ENCODE measurements at places on chromosomes 13 and 19.

DNA sequence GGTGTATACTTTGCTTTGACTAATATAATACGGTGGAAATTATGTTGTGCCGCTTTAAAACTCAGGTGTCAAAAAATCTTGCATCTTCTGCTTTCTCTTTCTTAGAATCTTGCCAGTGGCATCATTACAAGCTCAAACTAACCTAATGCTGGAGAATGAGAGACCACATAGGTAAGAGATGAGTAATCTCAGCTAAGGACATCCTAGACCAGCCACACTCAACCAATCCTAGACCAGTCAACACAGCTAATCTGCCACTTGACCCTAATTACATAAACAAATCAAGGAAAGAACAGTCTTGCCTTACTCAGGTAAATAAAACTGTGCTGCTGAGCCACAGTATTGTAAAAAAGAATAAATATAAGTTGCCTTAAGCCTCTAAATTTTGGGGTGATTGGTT lies 1323.9 kb upstream of the SPRY2 start:
- no peak for DNase-seq

- no peak for DNase-seq
These were observed 10.6 kb downstream of the PRR12 start for GRCh38 chr19:49601482-49602038.

- DNase-seq = no peak
These were observed 33.1 kb downstream of the CAPN12 start for GRCh38 chr19:38710928-38711725.

- DNase-seq = no peak
These were observed 181.1 kb downstream of the NUFIP1 start for GRCh38 chr13:44808185-44808584.

DNA sequence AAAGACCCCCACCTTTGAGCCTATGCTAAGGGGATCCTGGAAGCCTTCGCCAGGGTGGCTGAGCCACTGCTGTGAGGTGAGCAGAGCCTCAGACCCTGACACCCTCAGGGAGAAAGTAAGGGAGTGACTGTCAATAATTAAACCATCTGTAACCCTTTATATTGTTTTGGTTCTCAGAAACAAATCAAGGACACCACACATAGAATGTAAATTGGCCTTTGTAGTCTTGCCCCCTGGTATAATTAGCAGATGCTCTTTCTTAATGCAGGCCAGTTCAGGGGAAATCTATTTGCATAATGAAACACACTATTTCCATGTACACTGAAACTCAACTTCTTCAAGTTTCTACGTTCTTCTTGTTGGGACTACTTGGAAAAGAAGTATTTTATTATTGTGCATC lies 127.7 kb upstream of the EDNRB start:
- no peak for DNase-seq
